ENCODE measurements at places on chromosomes 4 and X.

GRCh38 chr4:38132107-38132673, 172.0 kb downstream of the PTTG2 start:
- DNase-seq, result peak; percentile 81

- no peak for DNase-seq
Measured at GRCh38 chr4:104971462-104971861, 175.2 kb upstream of the TET2 start.

DNA sequence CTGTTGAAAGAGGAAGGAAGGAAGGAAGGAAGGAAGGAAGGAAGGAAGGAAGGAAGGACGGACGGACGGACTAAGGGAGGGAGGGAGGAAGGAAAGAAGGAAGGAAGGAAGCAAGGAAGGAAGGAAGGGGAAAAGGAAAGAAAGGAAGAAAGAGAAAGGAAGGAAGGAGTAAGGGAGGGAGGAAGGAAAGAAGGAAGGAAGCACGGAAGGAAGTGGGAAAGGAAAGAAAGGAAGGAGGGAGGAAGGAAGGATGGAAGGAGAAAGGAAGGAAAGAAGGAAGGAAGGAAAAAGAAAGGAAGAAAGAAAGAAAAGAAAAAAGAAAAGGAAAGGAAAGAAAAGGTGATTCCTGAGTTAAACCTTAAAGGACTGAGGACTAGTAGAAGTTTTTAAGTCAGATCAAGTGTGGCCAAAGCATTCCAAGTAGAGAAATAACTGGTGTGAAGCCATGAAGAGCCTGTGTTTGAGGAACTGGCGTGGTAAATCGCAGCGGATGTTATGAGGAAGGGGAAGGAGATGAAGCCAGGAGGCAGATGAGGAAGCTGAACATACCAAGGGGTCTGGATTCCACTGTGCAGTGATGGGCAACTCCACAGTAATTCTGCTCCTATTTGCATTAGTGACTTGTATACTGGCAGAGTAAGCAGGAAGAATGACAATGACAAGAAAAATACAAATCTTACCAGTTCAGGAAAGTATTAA, 163.5 kb downstream of the MGST2 start:
- DNase-seq, result no peak

DNA sequence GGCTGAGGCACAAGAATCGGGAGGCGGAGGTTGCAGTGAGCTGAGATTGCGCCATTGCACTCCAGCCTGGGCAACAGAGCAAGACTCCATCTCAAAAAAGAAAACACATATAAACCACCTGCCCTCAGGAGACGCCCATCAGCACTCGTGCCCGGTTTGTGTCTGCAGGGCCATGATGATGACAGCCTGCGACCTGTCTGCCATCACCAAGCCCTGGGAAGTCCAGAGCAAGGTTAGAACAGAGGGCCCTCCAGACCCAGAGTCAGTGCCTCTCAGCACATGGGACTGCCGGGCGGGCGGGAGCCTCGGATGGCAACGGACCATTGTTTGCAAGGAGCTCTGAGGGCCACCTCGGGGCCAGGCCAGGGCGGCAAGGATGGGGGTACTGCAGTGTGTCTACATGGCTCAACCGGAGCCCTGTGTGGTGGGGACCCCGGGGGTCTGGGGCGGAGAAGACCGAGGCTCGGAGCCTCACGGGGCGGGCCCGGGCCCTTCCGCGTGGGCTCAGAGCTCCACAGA, 9.3 kb downstream of the ATP5ME start:
- no peak for DNase-seq

GRCh38 chrX:136019226-136019625, 34.0 kb downstream of the SLC9A6 start:
- DNase-seq, result no peak

GRCh38 chrX:8364369-8365141, 100.1 kb upstream of the VCX3B start:
- no peak for DNase-seq

Data from CD4-positive, alpha-beta T cell treated with Interleukin-21 for 1 hour (primary cell).